GM23338 (cell line): ENCODE measurements at places on chromosomes 11 and 22.

DNA sequence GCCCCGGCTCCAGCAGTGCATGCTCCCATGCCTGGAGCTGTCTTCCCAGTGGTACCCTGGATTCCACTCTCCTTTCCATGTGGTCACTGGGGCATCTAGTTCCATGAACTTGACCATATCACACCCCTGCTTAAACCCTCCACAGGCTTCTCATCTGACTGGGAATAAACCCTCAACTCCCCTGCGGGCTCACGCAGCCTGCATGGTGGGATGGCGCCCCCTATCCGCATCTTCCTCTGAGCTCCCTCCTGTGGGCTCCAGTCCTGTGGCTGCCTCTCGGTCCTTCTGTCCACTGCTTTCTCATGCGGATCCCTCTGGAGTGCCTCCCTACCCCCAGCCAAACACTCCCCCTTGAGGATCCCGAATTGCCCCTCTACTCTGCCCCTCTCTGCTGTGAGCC, 41.4 kb upstream of the TTLL12 start:
- DNase-seq, result peak; percentile 88

DNA sequence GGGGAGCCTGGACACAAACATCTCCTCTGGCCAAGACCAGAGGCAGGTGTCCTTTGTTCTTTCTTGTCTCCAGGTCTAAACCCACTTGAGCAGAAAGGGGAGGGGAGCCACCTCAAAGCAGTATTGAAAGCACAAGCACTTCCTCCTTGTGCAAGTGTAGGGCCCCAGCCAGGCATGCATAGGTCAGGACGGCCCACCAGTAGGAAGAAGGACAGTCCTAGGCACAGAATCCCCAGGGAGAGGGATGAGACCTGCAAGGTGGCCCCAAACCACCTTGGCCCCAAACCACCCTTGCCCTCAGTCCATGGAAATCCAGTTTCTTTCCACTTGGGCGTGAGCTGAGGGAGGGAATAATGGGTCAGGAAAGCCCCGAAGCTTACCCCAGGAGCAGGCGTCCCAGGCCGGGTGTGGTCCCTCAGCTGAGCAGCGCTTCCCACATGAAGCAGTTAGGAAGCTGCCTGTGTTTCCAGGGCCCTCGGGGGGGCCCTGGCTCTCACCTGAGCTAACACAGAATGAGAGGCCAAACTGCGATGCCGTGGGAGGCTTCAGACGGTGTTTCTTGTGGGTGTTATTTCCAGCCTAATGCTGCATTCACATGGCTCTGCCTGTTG, 20.4 kb upstream of the IGSF9B start:
- DNase-seq, result no peak

- no peak for DNase-seq
Observed at GRCh38 chr22:21015466-21016006, 571 bp downstream of the P2RX6 start.

DNA sequence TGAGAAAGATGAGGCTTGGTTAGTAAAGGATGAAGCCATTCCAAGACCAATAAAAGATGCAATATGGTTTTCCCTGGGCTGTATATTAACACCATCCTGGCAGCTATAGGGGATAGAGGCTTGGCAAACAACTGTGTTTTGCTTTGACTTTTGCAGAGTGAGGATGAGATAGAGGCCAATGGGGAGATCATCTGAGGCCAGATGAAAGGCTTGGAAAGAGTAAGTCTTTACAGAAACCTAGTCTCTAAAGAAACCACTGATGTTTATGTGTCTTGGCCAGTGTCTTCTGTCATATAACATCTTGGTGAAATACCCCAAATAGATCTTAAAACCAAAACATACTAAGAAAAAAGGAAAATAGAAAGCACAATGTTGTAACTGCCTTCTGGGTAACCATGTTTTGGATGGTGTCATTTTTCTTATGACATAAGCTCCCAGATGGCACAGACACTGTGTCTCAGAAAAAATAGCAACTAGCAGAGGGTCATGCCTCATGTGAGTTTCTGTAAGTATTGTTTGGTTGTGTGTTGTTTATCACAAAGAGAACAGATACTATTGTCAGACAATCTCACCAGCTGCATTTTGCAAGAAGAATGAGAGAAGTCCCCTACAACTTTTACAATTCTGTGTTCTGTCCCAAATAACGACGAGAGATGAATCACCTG, 305.4 kb downstream of the ST3GAL4 start:
- no peak for DNase-seq

- no peak for DNase-seq
Observed at GRCh38 chr22:48403521-48404403, 1423.9 kb downstream of the BRD1 start.

DNA sequence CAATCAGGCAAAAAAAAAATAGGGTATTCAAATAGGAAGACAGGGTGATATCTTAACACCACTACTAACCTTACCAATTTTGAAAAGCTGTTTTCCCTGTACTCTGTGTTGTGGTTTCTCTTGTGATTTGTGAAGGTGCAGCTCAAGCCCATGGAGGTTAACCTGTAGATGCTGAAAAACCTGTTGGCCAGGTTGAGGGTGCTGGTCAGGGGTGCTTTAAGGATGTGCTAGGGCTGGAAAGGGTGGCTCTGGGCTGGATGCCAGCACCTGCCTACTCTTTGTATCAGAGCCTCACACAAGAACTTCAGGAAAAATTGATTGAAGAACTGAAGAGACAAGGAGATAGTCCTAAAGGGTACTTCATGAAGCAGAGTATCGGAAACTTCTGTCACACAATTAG, 18.3 kb upstream of the OR5M8 start:
- no peak for DNase-seq

DNA sequence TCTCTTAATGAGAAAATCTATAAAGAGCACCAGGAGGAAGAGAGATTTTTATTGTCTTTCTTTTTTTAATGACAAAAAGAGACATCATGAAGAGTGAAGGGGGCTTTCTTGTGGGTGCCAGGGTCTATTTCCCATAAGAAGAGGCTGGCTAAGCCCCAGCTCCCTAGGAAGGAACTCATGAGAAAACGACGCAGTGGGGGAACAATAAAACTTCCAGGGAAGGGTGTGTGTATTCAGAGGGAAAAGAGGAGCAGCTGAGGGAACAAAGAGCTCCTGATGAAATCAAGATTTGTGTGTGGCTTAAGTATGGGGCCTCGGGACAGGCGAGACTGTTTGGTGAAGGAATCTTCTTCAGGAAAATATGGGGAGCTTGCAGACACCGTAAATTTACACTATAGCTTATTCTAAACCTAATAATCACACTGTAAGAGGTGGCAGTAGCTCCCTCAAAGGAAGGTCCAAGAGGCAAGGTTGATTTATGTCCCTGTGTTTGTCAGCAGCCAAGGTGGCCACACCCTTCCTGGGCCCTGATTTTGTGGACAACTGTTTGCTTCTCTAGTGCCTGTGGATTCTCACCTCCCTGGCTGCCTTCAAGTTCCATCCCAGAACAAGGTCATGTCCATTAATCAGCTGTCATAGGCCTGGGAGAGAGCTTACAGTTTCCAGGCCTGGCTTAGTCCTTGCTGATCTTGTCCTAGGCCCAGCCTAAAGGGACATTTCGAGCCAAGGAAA, 615.7 kb downstream of the INSC start:
- no peak for DNase-seq

DNA sequence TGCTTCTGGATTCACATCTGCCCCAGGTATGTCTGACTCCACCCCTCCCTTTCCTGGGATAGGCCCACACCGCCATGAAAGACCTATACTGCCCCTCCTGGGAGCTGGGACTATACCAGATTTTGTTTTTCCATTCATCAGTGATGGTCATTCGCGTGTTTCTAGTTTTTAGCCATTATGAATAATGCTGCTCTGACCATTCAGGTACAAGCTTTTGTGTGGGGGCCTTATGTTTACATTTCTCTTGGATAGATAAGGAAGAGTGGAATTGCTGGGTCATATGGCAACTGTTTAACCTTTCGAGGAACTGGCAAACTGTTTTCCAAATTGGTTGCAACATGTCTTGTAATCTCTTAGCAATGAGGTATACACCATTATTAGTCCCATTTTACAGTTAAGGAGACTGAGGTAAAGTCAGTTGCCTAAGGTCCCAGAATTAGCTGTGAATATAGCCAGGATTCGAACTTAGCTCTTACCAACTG, 1.2 kb upstream of the TBC1D10A start:
- peak; percentile 72 for DNase-seq

DNA sequence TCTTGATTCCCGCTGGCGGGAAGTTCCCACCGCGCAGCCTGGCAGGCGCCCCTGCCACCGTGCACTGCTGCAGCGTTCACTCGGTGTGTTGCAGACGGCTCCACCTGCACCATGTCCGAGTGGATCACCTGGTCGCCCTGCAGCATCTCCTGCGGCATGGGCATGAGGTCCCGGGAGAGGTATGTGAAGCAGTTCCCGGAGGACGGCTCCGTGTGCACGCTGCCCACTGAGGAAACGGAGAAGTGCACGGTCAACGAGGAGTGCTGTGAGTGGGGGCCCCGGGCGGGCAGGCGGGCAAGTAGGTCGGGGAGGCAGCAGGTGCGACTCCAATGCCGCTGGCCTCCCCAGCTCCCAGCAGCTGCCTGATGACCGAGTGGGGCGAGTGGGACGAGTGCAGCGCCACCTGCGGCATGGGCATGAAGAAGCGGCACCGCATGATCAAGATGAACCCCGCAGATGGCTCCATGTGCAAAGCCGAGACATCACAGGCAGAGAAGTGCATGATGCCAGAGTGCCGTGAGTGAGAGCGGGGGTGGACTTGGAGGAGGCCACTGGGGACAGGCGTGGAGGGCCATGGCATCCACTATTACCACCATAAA, 99.7 kb downstream of the RRAS2 start:
- peak; percentile 35 for DNase-seq

GRCh38 chr11:71486320-71486719, 33.3 kb downstream of the NADSYN1 start:
- no peak for DNase-seq
